ENCODE measurements at places on chromosomes 2 and 18. TPM values are rescaled to one million over a fixed set of nuclear protein-coding genes. Genes with fewer than 3 reads are reported as not detected.

LINC00305 gene
- total RNA-seq = not detected

SERPINE2 gene
- total RNA-seq = 231 TPM

DNER gene
- 49.2 TPM for total RNA-seq

LBX2 gene
- not detected for total RNA-seq

PPM1B gene
- total RNA-seq = 47.5 TPM

IL1RN gene
- total RNA-seq = 0.39 TPM

HOXD13 gene
- total RNA-seq = not detected
